ENCODE measurements at places on chromosomes 1 and 21.

- DNase-seq, result no peak
These were observed 15.1 kb upstream of the CDC42BPA start for GRCh38 chr1:227333423-227333822.

GRCh38 chr1:46587069-46587468 is 17.0 kb downstream of the MKNK1 start:
- DNase-seq, result no peak

- no peak for DNase-seq
These were observed 115.8 kb downstream of the C1orf94 start for GRCh38 chr1:34292472-34292871.

GRCh38 chr1:9234223-9235095 is at the start of gene H6PD:
TSS of gene H6PD (plus strand) at chr1:9234774. CDS start at chr1:9244935, 10,161 bp downstream.
- peak; percentile 89 for DNase-seq

DNA sequence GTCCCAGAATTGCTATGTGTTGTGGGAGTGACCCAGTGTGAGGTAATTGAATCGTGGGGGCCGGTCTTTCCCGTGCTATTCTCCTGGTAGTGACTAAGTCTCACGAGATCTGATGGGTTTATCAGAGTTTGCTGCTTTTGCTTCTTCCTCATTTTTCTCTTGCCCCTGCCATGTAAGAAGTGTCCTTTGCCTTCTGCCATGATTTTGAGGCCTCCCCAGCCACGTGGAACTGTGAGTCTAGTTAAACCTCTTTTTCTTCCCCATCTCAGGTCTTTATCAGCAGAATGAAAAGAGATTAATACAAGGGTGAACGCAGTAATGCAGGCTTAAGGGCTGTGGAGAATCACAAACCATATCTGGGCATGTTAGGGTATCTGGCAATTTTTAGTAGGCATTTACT is 624.0 kb downstream of the USP25 start:
- DNase-seq, result peak; percentile 7

DNA sequence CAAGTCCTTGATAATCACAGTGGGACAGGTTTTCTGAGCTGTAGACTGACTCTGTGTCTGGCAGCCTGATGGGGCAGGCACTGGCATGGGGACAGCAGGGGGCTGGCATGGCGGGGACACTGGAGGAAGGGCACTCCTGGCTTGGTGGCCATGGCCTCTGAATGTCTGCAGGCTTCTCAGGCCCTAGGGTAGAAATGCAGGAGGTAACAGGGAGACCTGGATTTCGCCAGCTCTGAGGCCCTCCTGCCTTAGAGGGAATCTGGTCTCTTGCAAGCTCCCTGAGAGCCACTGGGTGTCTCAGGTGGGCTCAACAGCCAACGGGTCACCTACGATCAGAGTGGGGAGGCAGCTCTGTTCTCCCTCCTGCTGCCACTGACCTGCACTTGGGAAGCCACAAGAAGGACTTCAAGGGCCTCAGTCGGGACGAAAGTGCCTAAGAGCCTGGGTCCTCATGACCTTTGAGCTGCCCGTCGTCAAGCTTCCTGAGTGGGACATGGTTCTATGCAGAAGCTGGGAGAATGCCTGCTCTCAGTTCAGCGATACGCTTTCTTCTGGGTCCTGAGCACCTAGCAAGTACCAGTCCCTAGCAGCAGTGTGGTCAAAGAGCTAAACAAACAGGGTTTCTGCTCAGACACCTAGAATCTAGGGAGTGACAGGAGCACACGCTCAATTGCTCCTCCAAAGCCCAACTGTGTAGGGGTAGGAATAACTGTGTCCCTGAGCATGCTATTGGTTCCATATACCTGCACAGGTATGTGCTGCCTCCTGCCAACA is 569.0 kb downstream of the PTPRU start:
- no peak for DNase-seq

DNA sequence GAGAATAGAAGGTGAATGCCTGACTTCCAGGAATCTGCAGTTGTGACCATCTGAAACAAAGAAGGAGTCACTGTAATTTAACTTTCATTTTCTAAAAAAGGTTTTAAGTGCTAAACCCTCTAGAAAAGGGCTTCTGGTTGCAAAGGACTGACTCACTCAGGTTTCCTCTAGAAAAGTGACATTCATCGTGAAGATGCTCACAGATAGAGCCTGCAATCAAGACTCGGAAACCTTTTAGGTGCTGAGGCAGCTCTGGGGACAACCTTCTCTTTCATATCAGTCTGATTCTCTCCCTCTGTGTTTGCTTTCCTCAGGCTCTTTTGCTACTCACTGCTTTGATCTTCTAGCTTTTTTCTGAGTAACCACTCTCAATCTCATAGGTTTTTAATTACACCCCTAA is 8.2 kb downstream of the BCL9 start:
- no peak for DNase-seq

DNA sequence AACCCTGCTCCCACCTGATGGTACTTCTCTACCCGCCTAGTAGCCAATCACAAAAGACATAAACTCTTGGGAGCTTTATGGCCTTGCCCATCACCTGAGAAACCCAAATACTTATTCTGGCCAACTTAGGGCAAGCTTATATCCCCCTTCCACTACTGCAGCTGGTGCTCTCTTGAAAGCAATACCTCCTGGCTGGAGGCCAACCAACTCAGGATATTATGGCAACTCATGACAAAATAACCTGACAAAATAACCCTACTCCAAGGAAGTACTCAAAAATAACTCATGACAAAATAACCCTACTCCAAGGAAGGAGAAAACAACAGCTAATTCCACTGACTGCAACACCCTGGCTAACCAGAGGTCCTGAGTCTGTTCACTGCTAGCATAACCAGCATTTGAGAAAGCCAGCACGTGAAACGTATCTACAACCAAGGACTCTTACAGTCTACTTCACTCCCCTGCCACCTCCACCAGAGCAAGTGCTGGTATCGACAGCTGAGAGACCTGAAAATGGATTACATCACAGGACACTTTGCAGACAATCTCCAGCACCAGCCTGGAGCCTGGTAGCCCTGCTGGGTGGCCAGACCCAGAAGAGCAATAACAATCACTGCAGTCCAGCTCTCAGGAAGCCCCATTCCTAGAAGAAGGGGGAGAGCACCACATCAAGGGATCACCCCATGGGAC is 179.9 kb downstream of the COL24A1 start:
- DNase-seq, result no peak

DNA sequence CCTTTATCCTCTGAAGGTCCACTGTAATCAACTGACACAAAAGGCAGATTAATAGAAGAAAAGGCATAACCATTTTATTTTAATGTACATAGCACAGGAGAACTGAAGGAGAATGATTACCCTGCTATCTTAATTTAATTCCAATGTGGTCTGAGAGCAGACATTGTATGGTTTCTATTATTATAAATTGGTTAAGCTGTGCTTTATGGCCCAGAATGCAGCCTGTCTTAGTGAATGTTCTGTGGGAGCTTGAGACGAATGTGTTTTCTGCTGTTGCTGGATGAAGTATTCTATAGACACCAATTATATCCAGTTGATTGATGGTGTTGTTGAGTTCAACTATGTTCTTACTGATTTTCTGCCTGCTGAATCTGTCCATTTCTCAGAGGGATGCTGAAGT is 25.0 kb upstream of the SLC2A1 start:
- DNase-seq, result no peak

GRCh38 chr1:116163533-116163932 is 52.3 kb downstream of the MAB21L3 start:
- DNase-seq, result no peak

GRCh38 chr1:56574794-56575193 is 4.6 kb downstream of the PLPP3 start:
- DNase-seq, result no peak

DNA sequence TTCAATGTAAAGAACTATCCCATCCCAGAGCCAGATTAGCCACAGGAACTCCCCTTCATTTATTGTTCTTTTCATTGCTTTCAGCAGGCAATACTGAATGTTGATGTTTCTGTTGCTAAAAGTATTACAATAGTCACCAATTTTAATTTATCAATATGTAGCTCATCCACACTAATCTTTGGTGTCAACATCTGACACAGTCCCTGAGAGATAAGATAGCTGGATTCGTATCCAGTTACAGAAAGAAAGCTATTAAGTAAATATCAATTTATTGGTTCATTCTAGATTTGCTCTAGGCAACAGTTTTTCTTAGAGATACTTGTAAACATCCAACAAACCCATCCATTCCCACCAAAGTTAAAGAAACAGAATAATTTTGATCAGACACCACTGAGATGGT is 4.7 kb downstream of the ADSS2 start:
- no peak for DNase-seq

GRCh38 chr1:226814751-226815537 is 55.5 kb upstream of the PSEN2 start:
- DNase-seq, result no peak

DNA sequence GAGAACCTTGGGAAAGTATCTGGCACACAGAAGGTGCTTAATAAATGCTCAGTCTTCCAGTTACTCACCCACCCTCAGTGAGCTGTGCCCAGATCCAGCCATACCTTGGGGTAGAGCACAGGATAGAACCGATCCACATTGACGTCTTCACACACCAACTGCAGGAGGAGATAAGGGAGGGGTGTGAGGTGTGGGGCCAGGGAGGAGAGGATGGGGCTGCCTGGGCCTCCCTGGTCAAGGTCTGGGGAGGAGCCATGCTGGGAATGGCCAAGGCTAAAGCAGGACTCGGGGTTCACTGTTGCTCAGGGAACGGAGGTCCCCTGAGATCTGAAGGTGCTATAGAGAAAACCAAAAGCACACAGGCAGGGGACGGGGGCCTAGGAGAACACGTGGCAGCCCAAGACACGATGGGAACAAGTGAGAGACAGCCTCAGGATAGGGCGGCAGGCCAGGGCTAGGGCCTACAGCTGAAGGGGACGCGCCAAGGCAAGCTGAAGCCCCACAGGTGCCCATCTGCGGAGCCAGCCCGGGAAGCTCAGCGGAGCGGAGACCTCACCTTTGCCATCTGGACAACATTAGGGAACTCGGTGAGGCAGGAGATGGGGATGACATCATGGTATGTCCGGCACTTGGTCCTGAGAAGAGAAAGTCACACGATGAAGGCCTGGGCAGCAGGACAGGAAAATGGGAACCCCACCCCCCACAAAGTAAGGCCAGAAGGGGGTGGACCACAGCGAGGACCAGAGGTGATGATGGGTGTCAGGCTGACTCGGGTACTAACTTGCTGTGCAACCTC is 55.9 kb downstream of the RAP1GAP start:
- no peak for DNase-seq

DNA sequence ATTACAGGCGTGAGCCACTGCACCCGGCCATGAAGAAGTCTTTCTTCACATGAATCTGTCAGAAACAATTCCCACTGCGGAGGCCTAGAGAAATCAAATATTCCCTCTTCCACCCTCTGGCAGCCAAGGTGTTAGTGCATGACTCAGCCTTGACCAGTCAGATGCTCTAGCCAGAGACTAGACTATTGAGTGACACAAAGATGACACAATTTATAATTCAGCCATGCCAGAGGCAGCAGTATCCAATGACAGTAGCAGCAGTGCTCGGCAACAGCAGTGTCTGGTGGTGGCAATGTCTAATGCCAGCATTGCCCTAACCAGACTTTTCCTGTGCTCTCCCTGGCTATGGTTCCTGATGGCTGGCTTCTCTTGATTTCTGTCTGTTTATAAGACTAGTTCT is 8.7 kb downstream of the CTXND2 start:
- DNase-seq, result no peak

DNA sequence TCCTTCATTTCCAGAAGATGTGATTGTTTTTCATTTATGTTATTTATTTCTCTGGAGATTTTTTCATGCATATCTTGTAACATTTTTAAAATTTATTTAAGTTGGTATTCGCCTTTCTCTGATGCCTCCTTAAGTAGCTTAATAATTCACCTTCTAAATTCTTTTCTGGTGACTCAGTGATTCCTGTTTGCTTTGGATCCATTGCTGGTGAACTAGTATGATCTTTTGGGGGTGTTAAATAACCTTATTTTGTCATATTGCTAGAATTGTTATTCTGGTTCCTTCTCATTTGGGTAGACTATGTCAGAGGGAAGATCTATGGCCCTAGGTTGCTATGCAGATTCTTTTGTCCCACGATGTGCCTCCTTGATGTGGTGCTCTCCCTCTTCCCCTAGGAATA is 1347.2 kb upstream of the B3GALT2 start:
- no peak for DNase-seq

- no peak for DNase-seq
These were observed 6.9 kb downstream of the ANKRD35 start for GRCh38 chr1:145878724-145879123.

- peak; percentile 85 for DNase-seq
These were observed 32.2 kb upstream of the EPB41 start for GRCh38 chr1:28882009-28882628.

DNA sequence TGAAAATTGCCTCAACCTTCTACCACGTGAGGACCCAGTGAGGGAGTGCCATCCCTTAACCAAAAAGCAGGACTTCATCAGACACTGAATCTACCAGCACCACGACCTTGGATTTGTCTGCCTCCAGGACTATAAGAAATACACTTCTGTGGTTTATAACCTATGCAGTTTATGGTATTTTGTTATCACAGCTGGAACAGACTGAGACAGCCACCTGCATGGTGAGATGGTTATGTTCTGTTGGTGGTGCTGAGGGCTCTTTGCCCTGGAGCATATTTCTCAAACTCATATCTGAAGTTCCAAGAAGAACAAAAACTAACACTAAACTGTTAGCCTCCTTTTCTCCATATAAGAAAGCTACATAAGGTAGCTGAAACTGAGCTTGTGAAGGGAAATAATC is 69.8 kb upstream of the RGS18 start:
- no peak for DNase-seq

GRCh38 chr1:99600782-99601181 is 45.1 kb upstream of the PALMD start:
- no peak for DNase-seq

DNA sequence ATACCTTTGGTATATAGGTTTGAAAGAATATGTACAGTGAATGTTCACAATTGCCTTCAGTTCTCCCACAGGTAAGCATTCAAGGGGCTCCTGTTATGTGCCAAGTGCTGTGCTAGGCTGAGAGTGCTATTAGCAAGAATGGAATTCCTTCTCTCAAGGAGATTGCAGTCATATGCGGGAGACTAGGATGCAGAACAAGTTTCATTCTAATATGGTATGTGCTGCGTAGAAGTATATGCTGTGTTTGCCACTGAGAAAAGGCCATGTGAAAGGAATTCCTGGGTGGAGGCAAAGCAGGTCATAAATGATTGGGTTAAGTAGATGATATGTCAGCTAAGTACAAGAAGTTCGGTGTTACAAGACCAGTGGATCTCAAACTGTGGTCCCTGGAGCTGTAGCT is 303.0 kb downstream of the GPATCH2 start:
- DNase-seq, result no peak

DNA sequence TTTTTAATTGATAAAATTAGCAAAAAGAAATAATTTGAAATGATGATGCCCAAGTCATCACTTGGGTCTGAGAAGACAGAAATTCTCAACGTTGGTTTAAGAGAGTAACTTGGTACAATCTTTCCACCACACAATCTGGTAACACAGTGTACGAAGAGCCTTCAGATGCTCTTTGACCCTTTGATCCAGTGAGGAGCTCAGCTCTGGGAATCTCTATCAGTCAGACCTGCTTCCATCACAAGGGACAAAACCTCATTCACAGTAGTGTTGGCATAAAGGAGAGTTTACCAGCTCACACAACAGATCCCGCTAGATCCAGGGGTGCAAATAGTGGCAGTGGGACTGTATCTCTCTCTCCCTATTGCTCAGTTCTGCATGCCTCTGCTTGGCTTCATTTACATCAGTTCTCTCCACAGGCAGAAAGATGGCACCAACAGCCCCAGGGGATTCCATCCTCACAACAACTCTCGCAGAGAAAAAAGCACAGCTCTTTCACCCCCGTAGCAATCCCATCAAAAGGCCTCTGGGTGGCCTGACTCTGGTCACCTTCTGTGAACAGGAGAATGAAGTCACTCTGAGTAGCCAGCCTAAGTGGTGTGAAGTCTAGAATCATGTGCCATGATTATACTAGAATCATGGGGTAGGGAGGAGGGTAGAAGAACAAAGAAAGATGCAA is 119.7 kb downstream of the ZNF281 start:
- DNase-seq, result peak; percentile 27
